ENCODE measurements at places on chromosomes 13 and 19.

- DNase-seq = no peak
Measured at GRCh38 chr19:8505680-8506401, 3.4 kb upstream of the PRAM1 start.

GRCh38 chr13:67106502-67107057 lies 123.6 kb downstream of the PCDH9 start:
- no peak for DNase-seq

DNA sequence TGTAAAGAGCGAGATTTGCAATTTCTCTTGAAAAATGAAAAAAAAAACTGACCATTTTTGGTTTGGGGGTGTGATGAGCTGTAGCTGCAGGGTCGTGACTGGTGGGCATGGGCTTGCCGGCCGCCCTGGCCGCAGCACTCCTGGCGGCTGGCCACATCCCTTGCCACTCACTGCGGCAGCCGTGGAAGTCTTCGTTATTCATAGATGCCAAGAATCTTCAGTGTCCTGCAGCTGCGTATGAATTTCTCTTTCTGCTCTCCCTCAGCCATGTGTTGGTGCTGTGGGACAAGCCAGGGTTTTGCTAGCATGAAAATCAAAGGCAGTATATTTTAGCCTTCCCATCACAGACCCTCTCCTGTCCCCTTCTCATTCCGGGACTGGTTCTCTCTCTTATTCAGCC lies 151.7 kb upstream of the TSHZ3 start:
- DNase-seq = no peak

- no peak for DNase-seq
Measured at GRCh38 chr13:49219647-49220035, 497 bp upstream of the MLNR start.

DNA sequence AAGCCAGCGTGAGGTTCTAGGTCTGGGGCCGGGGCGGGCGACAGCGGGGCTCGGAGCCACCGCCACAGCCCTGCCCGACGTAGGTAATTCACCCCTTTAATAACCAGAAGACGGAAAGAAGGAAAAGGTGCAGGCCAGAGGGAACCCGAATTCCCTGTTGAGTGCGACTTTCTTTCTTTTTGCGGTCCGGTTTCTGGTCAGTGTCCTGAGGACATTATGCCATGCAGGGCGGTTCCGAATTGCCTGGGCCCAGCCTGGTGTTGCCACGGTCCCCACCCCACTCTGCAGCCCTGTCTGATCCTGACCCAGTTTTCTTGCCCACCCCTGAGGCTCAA lies 18.4 kb upstream of the TFDP1 start:
- DNase-seq = no peak

- DNase-seq = no peak
Measured at GRCh38 chr19:10580979-10581631, 6.0 kb downstream of the AP1M2 start.

DNA sequence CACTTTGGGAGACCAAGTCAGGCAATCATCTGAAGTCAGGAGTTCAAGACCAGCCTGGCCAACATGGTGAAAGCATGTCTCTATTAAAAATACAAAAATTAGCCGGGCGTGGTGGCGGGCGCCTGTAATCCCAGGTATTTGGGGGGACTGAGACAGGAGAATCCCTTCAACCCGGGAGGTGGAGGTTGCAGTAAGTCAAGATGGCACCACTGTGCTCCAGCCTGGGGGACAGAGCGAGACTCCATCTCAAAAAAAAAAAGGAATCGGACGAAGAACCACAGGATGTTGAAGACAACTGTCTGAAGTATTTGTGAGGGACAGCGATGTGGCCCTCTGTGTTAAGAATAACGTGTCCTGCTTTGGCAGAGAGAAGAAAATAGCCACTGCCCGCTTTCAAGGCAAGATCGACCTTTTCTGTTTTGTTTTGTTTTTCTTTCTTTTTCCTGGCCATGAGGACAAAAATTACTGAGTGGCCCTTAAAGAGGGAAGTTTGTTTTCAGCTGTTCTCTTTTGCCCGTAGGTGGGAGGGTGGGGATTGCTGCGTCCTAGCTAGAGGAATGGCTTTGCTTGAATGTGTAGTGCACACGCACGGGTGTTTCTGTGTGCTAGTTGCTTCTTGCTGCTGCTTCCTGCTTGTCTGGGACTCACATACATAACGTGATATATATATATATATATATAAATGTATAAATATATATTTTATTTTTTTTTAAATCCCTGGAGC lies 6.2 kb upstream of the PRKCG start:
- no peak for DNase-seq

- DNase-seq = no peak
Measured at GRCh38 chr13:50197705-50198104, 182.5 kb downstream of the KCNRG start.

DNA sequence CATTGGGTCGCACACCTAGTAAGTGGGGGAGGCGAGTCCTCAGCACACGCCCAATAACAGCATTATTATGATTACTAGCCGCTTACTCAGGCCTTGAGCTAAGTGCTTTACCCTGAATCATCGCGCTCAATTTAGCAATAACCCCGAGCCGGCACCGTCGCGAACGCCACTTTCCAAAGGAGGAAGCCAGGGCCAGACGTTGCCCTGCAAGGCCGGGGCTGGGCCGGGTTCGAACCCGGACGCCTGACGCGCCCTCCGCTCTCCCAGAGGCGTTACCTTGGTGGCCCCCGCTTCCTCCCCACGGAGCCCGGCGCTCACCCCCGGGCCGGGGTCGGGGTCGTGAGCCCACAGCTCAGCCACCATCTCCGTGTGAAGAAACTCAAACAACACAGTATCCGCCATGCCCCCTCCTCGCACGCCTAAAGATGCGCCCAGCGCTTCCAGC lies at the start of gene TRAPPC6A:
Gene TRAPPC6A (minus strand): TSS at position 421 of the 445 bp plus-strand sequence. CDS start 19 bp downstream, at position 402.
- DNase-seq = peak; percentile 20

GRCh38 chr13:113792236-113792770 lies 33.3 kb downstream of the TMEM255B start:
- no peak for DNase-seq

DNA sequence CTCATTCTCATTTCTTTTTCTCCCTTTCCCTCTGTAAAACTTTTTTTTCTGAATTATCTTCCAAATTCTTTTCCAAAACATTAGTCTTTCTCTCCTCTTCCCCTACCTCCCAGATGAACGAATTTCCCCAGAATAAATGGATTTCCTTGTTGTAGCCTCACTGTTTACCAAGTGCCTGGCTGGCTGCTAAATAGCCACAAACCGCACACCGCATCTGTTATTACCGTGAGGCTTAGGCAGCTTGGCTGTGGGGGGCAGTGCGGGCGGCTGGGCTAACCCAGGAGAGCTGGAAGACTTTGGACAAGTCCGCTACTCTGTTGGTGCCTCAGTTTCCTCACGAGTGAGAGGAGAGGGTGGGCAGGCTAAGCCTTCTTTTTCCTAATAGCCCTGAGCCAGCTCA lies 10.7 kb downstream of the IL17D start:
- DNase-seq = no peak

GRCh38 chr13:45335397-45336024 lies 5.5 kb downstream of the TPT1 start:
- no peak for DNase-seq

DNA sequence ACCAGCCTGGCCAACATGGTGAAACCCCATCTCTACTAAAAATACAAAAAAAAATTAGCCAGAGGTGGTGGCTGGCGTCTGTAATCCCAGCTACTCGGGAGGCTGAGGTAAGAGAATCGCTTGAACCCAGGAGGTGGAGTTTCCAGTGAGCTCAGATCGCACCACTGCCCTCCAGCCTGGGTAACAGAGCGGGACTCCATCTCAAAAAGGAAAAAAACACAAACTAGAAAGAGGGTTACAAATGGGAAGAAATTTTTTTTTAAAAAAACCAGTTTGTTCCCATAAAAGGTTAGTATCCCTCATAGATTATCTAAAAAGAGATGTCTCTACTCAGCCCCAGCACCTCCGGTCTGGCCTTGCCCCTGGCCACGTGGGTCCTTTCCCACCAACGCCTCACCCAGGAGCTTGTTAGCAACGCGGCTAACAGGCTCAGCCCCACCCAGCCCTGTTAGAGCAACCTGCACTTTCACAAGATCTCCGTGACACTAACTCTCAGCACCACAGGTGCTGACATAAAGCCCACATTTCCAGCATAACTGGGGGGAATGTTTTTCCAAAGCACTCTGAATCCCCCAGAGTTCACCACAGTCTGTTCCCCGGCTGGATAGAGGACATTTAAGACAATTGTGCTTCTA lies 4.3 kb downstream of the DMKN start:
- no peak for DNase-seq
